ENCODE measurements at places on chromosomes 3 and 15. TPM values are rescaled to one million over a fixed set of nuclear protein-coding genes. Genes with fewer than 3 reads are reported as not detected.

GRCh38 chr15:101447168-101447533 is 42.4 kb downstream of the PCSK6 start:
- H3K27me3 ChIP-seq = peaks cover 49% of the 10 kb centered on the region
- no peak overlapping the region for H3K27ac ChIP-seq
- H3K4me3 ChIP-seq = no peak overlapping the region
- peaks cover 2% of the 10 kb centered on the region for H3K4me1 ChIP-seq
- no peak for DNase-seq

GRCh38 chr3:193348686-193349085 is 29.9 kb downstream of the ATP13A5 start:
- H3K36me3 ChIP-seq = peaks cover 2% of the 10 kb centered on the region
- H3K4me1 ChIP-seq = no peaks in the 10 kb centered on the region
- H3K4me3 ChIP-seq = no peak overlapping the region
- no peak overlapping the region for H3K27ac ChIP-seq

DNA sequence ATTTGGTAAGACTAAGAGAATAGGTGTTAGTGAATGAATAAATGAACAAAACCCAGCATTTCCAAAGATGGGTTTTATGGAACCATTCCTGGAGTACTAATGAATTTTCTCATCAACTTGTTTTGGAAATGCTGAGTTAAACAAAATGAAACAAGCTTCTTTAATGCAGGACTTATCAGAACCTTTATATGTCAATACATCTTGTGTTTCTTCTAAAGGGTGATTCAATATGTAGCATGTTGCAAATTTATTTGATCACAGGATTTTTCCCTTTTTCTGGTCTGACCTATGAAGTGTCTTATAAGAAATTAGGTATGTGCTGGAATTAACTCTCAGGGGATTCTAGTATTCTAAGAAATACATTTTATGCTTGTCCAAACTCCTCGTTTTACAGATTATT is 53.2 kb downstream of the EDEM1 start:
- DNase-seq = no peak
- H3K27ac ChIP-seq = no peak overlapping the region
- H3K4me1 ChIP-seq = no peaks in the 10 kb centered on the region
- no peak overlapping the region for H3K4me3 ChIP-seq
- H3K36me3 ChIP-seq = no peaks in the 10 kb centered on the region

GRCh38 chr3:141352262-141352984 is 15.9 kb upstream of the ZBTB38 start:
- H3K4me1 ChIP-seq = peaks cover 4% of the 10 kb centered on the region
- no peak overlapping the region for H3K4me3 ChIP-seq
- H3K27me3 ChIP-seq = peaks cover 21% of the 10 kb centered on the region
- no peak for DNase-seq
- no peak overlapping the region for H3K27ac ChIP-seq

DNA sequence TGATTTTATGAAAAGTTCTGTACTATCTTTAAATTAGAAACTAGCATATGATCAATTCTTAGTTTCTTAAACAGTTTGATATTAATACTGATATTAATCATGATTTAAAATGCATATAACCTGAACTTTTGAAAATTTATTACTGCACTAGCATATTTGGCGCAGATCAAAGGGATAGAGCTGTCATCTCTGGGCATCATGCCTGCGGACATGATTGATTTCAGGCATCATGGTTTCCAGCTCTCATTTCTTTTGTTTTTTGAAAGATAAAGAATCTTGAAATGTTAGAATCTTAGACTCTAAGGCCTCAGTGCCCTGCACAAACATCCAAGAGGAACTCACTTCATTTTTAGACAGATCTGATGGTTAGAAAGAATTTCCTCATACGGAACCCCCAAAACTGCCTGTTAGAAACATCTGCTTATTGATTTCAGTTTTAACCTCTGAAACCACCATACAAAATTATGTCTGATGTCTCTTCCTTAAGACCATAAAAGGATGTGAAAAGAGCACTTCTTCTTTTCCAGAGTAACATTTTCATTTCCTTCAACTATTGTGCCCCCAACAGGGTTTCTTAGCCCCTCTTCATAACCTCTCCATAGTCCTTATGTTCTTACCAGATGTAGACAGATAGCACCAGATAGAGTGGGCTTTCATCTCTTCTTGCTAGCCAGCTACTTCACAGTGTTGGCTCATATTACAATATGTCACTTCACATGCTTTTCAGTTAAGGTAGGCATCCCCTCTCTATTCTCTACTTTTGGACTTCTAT is 110.8 kb downstream of the BBX start:
- no peak for DNase-seq
- H3K4me1 ChIP-seq = peaks cover 19% of the 10 kb centered on the region
- H3K27ac ChIP-seq = no peak overlapping the region
- H3K36me3 ChIP-seq = peaks cover 2% of the 10 kb centered on the region

GRCh38 chr3:150172356-150172755 is 201.7 kb upstream of the PFN2 start:
- no peak overlapping the region for H3K27ac ChIP-seq
- H3K27me3 ChIP-seq = peaks cover 37% of the 10 kb centered on the region
- H3K4me3 ChIP-seq = no peak overlapping the region
- no peaks in the 10 kb centered on the region for H3K36me3 ChIP-seq

- no peaks in the 10 kb centered on the region for H3K36me3 ChIP-seq
- H3K27ac ChIP-seq = no peak overlapping the region
- DNase-seq = no peak
- no peak overlapping the region for H3K4me3 ChIP-seq
Measured at GRCh38 chr3:168049367-168049974, 46.3 kb downstream of the GOLIM4 start.

GRCh38 chr15:82103468-82103867 is 57.6 kb upstream of the MEX3B start:
- H3K27me3 ChIP-seq = peaks cover 41% of the 10 kb centered on the region
- DNase-seq = no peak
- no peak overlapping the region for H3K27ac ChIP-seq
- H3K36me3 ChIP-seq = peaks cover 3% of the 10 kb centered on the region
- H3K4me3 ChIP-seq = no peak overlapping the region
- H3K4me1 ChIP-seq = peaks cover 4% of the 10 kb centered on the region

DNA sequence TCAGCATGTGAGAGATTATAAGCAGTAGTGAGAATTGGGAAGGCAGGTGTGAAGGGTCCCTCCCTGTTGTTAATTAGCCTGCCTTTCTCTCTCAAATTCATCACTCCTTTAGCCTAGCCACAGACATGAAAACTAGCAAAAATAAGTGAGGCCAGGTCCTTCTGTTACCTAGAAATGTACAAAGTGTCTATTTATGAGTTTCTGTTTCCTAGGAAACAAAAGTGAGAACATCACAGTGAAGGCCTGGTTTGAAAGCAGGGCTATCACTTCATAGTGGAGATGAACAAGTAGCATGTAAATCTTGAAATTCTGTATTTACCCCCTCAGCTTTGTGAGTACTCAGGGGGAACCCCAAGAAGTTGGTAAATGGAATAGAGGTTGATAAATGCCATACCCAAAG is 78.2 kb upstream of the UMPS start:
- H3K27ac ChIP-seq = peak overlapping the region; percentile 32
- H3K36me3 ChIP-seq = peaks cover 7% of the 10 kb centered on the region
- peaks cover 9% of the 10 kb centered on the region for H3K4me1 ChIP-seq
- DNase-seq = no peak
- no peak overlapping the region for H3K4me3 ChIP-seq
- peaks cover 14% of the 10 kb centered on the region for H3K27me3 ChIP-seq

DNA sequence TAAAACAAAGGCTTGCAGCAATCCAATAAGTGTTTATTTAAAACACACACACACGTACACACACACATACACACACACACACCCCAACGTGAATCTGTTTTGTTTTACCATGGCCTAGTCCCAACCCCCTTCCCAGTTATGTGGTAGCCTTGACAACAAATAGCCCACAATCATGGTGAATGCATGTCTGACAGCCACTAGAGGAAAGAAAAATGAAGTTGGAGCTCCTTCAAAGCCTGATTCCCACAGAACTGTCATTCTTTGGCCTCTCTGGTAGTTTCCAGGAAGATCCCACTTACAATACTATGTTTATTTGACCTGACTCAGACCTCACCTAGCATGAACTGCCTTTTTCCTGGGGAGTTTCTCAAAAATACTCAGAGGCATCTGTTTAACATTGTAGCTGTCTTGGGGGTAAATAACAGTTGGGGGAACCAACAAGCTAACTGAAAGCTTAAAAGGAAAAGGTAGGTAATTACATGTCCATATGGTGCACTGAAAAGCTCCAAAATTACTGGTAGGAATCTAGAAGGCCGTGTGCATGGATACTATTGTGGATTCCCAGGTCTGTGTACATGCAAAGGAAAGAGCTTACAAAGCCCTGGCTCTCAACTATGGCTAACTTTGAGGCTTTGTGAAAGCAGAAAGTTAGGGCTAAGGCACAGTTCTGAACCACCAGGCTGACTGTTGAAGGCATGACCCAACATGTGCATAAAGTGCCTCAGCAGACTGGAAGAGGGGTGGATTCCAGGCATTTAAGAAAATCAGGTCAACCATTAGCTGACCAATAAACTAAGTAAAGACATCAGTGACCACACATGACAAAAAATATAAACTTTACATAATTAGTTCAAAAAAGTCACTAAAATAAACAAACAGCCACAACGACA is 65.3 kb downstream of the FAIM start:
- peaks cover 7% of the 10 kb centered on the region for H3K4me1 ChIP-seq
- H3K27me3 ChIP-seq = no peaks in the 10 kb centered on the region
- H3K4me3 ChIP-seq = no peak overlapping the region
- DNase-seq = no peak

DNA sequence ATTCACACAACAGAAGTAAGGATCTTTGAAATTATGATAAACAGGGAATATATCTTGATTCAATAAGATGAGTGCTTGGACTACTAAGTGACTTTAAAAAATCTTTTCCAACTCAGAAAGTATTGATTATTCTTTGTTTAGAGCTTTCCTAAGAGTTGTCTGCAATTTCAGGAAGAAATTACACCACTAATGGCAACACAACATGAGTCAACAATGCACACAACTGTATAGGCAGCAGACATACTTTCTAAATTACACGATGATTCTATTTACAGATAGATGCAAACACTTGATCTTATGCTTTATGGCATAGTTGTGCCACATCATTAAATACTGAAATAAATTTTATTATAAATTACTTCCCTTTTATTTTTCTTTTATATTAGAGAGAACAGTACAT is 4.4 kb downstream of the NAA50 start:
- H3K4me1 ChIP-seq = peaks cover 45% of the 10 kb centered on the region
- H3K36me3 ChIP-seq = peaks cover 2% of the 10 kb centered on the region
- no peak overlapping the region for H3K4me3 ChIP-seq
- peak overlapping the region; percentile 75 for H3K27ac ChIP-seq
- H3K27me3 ChIP-seq = no peaks in the 10 kb centered on the region

DNA sequence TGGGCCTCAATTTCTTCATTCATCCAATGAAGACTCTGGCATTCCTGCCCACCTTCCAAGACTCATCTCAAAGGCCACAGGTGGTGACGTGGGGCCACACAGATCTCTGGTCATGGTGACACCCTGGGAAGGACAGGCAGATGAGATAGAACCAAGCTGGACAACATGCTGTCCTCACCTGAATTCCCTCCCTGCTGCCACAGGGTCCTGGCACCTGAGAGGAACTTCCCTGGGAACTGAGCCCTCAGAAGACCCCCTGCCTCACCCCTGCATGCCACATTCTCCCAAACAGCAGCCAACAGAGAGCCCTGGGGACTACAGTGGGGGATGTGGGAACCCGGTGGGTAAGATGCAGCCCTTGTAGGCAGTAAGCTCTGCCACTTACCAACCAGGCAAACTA is 10.7 kb downstream of the KLF15 start:
- H3K27me3 ChIP-seq = peaks cover 6% of the 10 kb centered on the region
- no peak overlapping the region for H3K4me3 ChIP-seq
- DNase-seq = no peak
- no peaks in the 10 kb centered on the region for H3K36me3 ChIP-seq
- no peaks in the 10 kb centered on the region for H3K4me1 ChIP-seq
- no peak overlapping the region for H3K27ac ChIP-seq

- H3K4me3 ChIP-seq = no peak overlapping the region
- H3K4me1 ChIP-seq = no peaks in the 10 kb centered on the region
- peaks cover 5% of the 10 kb centered on the region for H3K36me3 ChIP-seq
- H3K27ac ChIP-seq = no peak overlapping the region
Measured at GRCh38 chr3:41526995-41527573, 327.8 kb downstream of the CTNNB1 start.

DNA sequence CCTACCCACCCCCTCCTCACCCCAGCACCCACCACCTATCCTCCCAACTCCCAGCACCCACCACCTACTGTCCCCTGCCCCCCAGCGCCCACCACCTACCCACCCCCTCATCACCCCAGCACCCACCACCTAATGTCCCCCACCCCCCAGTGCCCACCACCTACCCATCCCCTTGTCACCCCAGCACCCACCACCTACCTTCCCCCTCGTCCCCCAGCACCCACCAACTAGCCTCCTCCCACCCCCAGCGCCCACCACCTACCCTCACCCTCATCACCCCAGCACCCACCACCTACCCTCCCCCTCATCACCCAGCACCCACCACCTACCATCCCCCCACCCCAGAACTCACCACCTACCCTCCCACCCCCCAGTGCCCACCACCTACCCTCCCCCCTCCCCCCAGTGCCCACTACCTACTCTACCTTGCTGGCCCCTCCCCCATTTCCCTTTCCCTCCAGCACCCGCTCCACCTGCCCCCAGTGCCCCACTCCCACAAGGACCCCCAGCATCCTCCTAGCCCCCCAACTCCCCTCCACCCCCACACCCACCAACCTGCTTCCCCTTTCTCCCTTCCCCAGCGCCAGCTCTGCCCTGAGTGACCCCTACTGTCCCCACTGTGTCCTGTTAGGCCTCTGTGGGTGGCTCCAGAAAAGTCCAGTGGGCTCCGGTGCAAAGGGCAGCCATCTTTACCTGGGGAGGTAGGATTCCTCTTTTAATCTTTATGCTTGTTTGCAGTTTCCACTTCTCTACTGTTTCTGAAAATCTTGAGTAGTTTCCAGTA is 1.2 kb downstream of the UROC1 start:
- no peak overlapping the region for H3K4me3 ChIP-seq
- no peak overlapping the region for H3K27ac ChIP-seq
- no peak for DNase-seq
- H3K27me3 ChIP-seq = peaks cover 12% of the 10 kb centered on the region
- H3K4me1 ChIP-seq = peaks cover 2% of the 10 kb centered on the region

- peaks cover 31% of the 10 kb centered on the region for H3K27me3 ChIP-seq
- no peak overlapping the region for H3K27ac ChIP-seq
- no peaks in the 10 kb centered on the region for H3K36me3 ChIP-seq
Measured at GRCh38 chr3:37712421-37712820, 149.3 kb upstream of the CTDSPL start.

PLD1 gene
- total RNA-seq = 9.4 TPM

SLITRK3 gene
- not detected for total RNA-seq

RLBP1 gene
- not detected for total RNA-seq

FLNB gene
- 41.1 TPM for total RNA-seq

DNAJA4 gene
- total RNA-seq = 28.0 TPM

DOCK3 gene
- total RNA-seq = 3.2 TPM

IL17RD gene
- not detected for total RNA-seq

IQGAP1 gene
- 131 TPM for total RNA-seq

FRMD5 gene
- total RNA-seq = not detected

SKOR1 gene
- total RNA-seq = 2.2 TPM

SLCO2A1 gene
- not detected for total RNA-seq

FANCD2OS gene
- total RNA-seq = not detected

PRR20G gene
- total RNA-seq = not detected

All from T-helper 17 cell (primary cell).